ENCODE measurements at places on chromosomes 12 and 14.

DNA sequence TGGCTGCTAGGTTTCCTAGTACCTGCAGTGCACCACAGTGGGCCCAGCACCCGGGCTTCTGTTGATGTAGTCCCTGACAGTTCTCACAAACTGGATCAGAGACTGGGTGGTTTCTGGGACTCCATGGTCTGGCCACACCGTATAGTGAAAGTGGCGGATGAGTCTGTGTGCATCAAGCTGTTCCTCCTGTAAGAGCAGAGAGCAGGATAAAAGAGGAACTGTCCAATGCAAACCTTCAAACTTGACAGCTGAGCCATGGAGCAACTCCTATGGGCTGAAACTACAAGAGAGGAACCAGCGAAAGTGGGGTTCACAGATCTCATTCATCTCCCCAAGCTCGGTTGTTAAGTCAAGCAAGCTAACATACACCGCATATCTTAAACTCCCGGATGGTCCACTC, 102.8 kb downstream of the PTPRB start:
- DNase-seq, result no peak

- DNase-seq, result no peak
These were observed 33.1 kb upstream of the GNPNAT1 start for GRCh38 chr14:52824462-52824861.

GRCh38 chr14:101878211-101878821, 86.1 kb upstream of the DYNC1H1 start:
- no peak for DNase-seq

DNA sequence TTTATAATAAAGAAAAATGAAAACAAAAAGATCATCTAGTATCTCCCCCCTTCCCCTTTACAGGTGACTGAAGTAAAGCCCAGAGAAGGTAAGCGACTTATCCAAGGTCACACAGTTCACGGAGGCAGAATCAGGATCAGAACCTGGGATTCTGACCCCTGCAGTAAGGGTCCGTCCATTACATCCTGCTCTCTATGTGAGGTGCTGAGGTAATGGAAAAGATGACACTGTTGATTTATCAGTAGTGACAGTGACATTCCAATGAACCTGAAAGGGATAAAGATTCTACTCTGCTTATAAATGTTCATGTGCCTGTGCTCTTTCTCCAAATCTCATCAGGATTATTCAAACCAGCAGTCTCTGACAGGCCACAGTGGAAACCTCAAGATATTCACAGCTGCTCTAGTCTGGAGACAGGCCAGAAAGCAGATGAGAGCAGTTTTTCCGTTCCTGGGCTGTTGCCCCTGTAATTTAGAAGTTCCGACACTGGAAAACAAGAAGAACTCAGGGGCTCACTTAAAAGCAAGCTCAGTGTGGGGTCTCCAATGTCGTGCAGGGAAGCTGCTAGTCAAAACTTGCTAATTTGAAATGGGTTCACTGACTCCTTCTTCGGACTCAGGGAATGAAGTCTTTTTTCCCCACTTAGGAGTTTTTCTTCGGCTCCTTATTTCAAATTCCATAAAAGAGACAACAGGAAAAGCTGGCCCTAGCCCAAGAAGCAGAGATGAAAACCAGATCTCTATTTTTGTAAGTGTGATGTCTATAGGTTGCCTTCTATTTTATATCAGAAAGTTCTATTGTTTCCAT, 131.8 kb upstream of the EEA1 start:
- peak; percentile 29 for DNase-seq

DNA sequence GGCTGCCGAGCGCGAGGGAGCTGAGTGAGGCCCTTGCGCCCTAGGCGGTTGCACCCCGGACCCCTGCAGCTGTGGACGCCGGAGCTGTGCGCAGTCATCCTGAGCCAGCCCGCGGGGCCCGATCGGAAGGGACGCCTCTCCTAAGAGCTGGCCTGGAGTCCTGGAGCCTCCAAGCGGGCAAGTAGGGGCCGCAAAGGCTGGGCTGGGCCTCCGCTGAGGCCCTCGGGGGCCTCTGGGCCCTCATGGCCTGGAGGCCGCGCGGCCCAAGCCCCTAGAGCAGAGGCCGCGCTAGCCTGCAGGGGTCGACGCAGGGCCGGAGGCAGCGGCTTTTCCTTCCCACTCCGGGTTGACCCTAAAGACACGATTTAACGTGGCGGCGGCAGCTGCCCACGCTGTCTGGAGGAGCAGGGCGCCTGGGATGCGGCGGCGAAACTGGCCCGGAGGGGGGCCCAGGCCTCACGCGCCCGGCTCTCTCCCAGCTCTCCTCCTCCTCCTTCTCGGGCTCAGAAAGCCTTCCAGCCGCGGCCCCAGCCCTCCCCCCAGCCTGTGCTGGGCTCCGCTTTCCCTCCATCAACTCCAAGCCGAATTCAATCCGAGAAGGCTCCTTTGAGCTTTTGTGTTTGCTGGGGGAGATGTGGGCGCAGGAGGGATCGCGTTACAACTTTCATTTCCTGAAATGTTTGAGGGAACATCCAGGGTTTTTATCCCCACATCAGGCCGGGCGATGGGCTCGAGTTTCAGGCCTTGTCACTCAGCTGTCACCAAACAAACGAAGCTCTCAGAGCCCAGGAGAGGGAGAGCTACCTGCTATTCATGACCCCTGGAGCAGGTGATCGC, 11.6 kb downstream of the SIX1 start:
- DNase-seq, result no peak

DNA sequence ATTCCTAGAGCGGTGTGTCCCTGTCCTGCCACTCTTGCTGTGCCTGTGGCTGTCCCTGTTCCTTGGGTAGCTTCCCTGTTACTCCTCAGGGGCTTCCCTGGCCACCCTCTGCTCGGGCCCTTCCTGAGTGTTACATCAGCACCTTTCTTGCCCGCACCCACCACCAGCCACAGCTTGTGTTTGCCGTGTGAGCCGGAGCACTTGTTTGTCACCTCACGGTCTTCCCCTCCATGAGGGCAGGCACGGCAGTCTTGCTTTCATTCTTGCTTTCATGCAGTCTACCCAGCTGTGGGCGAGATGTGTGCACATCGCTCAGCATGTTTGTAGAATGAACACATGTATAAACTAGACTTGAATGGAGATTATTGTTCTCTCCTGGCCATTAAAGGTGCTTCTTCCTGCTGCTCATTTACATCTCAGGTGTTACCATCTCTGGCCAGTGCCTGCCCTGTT, 42.0 kb downstream of the TRAF3 start:
- no peak for DNase-seq

GRCh38 chr14:75277815-75278421, 710 bp upstream of the FOS start:
- DNase-seq, result no peak

DNA sequence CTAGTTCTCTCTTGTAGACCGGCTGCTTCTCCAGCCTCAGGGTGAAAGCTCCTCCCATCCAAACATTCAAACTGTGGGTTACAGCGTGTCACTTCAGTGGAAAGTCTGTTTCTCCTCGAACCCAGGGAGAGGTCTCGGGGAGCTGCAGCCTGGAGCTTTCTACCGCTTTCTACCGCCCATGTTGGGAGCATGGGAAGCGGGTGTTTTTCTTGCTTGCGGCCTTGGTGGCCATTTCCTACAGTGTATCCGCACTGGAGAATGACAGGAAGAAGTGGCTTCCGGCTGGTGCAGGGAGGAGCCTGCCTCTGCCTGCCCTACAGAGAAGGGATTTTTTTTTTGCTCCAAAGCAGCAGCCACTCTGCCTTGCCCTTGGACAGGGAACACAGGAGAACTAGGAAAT, 21.2 kb downstream of the ZFP36L1 start:
- DNase-seq, result no peak

DNA sequence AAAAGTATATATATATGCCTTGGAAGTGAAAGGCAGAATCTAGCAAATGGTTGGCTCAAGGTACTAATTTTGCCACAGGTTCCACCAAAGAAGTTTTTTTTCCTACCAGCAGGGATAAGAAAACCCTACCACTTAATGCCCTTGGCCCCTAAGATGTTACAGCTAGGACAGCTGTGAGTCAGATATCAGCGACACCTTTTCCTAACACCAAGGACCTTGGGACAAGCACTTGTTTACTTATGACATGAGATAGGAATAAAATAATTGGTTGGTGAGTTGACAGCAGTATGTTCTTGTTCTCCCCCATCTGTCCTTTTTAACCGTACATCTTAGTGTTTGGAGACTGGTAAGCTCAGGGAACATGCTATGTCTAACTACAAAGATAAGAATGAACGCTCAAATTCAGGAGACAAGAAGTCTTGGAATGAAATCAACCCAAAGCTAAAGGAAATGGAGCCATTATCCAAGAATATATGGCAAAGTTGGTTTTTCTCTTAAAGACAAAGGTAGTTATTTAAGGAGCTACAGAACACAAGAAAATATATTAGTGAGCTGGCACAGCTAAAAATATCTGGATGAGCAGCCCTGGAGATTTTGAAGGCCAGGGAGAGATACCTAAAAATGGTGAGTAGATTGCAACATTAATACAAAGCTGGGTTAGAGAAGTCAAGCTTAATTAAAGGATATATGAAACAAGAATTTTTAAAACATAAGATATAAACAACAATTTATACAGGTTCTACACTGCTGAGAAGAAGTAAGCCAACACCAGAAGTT, 126.8 kb downstream of the TMTC1 start:
- DNase-seq, result no peak

- DNase-seq, result no peak
These were observed 4.0 kb downstream of the CPSF6 start for GRCh38 chr12:69243099-69244084.

DNA sequence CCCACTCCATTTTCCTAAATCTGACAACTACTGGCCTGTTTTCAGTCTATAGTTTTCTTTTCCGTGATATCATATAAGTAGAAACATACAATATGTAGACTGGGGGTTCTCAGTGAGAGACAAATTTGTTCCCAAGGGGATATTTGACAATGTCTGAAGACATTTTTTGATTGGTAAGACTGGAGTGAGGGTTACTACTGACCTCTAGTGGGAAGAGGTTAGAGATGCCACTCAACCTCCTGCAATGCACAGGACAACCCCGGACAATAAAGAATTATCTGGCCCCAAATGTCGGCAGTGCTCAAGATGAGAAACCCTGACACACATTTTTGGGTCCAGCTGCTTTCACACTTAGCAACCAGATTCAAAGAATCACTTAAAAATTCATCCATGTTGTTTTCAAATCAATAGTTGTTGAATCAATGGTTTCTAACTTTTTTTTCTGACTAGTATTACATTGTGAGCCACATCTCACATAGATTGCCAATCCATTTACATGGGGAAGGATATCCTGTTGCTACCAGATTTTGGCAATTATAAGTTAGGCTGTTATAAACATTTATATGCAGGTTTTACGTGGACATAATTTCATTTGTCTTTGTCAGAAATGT, 307.1 kb downstream of the RPL10L start:
- DNase-seq, result peak; percentile 30

GRCh38 chr14:21964180-21964579, 290.6 kb upstream of the OR4E1 start:
- DNase-seq, result no peak

GRCh38 chr12:85457016-85457415, 177.0 kb downstream of the ALX1 start:
- no peak for DNase-seq

GRCh38 chr12:112175361-112176155, 50.2 kb downstream of the TRAFD1 start:
- no peak for DNase-seq

DNA sequence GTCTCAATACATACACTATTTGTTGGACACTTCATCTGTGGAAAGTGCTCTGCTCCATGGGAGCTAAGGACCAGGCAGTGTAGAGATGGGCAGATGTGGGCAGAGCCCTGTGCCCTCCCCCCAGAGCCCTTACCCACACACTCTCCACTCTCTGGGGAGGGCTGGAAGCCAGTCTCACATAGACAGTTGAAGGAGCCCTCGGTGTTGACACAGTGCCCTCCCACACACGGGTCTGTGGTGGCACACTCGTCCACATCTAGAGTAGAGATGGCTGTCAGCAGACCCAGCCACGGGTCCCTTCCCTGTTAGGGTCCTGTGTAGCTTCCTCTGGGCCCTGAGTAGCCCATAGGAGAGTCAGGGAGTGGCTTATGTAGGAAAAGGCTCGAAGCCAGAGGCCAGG, 14.3 kb downstream of the ISCA2 start:
- DNase-seq, result no peak

- no peak for DNase-seq
These were observed 1282.2 kb downstream of the AACS start for GRCh38 chr12:126347421-126347820.

GRCh38 chr12:113456761-113457160, 14.9 kb downstream of the LHX5 start:
- DNase-seq, result peak; percentile 38

DNA sequence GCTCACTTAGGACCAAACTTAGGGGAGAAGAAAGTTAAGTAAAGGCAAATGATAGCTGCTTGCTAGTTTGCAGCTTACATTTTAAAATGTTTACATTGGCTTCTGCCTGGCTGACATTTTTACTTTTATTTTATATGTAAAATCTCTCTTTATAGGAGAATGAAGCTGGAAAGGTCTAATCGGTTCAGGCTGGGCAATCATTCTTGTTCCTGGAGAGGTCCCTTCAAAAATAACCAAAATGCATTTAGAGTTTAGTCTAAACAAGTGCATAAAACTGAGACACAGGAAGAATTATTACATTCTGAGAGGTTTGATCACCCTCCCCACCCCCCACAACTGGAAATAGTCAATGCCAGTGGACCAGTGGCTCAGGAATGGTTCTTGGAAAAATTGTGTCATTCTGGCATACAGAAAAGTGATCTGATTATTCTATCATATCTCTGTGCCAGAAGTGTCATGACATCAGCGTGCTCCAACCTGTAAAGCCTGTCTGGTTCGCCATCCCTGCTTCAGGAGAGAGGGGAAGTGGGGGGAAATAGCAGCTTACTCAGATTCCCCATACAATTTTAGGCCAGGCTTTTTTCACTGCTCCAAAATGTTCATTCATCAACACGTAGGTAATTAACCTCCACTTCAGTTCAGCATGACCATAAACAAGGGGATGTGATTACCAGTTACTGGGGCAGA, 4.2 kb downstream of the PRICKLE1 start:
- DNase-seq, result peak; percentile 21

GRCh38 chr14:61188196-61188595, 92.9 kb downstream of the TMEM30B start:
- no peak for DNase-seq

- no peak for DNase-seq
These were observed 29.0 kb upstream of the TESC start for GRCh38 chr12:117127933-117128823.

DNA sequence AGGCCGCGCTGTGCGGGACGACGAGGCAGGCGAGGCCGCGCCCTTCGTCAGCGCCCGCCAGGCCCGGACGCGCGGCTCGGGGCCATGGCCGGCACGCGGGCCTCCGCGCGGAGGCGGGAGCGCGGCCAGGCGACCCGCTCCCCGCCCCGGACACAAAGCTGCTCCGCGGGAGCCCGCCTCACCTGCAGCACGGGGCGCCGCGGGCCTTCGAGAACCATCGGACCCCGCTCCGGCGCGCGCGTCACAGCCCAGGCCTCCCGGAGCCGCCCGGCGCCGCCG, 342 bp downstream of the DICER1 start:
- no peak for DNase-seq

DNA sequence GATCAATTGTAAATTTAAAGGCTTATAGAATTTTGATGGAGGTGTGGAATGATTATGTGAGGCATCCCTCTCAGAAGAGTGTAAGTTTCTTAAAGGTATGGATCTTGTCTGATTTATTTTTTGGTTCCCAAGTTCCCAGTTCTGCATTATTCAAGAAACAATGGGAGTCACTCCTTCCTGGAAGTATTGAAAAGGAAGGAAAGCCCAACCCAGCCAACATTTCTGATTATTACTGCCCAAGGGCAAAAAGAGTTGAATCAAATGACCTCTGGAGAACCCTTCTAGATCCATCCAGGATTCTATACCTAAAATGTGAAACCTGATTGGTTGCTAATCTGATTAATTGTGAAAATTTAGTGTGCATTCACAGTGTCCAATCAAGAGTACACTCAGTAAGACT, 166.2 kb downstream of the ANO2 start:
- DNase-seq, result no peak
